ENCODE measurements at places on chromosomes 3 and 15.

GRCh38 chr3:105503191-105503593, 136.5 kb downstream of the ALCAM start:
- no peak for DNase-seq

GRCh38 chr3:59775761-59776325, 726.0 kb upstream of the CFAP20DC start:
- no peak for DNase-seq

GRCh38 chr15:92391640-92392039, 2.0 kb upstream of the ST8SIA2 start:
- no peak for DNase-seq

- no peak for DNase-seq
These were observed 2.7 kb downstream of the UPK1B start for GRCh38 chr3:119175872-119176756.

GRCh38 chr15:96870580-96870979, 540.1 kb downstream of the NR2F2 start:
- DNase-seq = no peak

GRCh38 chr15:49706805-49707204, 86.0 kb downstream of the DTWD1 start:
- no peak for DNase-seq

DNA sequence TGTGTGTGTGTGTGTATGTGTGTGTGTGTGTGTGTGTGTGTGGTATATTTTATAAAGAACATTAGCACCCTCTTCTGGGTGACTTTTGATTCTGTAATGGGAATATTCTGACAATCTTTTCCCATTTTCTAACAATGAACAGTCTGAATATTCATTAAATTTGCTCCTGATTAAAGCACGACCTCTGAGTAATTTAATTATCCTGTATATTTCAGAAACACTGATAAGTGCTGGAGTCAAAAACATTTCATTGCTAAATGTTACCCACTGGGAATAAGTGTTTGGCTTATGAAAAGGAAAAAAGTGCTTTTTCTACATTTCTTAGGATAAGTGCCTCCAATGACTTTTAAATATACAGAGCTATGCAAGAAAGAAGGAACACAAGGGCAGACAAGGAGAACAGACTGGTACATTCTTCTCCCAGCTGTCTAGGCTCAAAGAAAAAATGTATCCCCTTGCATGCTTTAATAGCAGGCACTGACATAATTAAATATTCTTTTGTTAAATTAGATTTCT, 32.3 kb upstream of the SYNPR start:
- no peak for DNase-seq

DNA sequence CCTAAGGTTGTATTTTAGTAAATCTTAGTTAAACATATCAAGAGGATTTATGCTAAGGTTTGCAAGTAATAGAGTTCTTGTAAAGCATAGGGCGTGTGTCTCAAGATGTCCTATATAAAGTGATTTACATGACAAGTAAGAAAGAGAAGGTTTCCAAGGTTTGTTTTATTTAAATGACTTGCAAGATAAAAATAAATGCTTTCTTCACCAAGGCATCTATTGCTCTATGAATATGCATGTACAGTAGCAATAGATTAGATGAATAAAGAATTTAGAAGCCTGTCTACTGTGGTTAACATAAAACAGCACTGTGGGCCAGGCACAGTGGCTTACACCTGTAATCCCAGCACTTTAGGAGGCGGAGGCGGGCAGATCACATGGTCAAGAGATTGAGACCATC, 466.4 kb upstream of the IL12A start:
- no peak for DNase-seq

GRCh38 chr3:101643861-101644613, 32.9 kb downstream of the ZBTB11 start:
- DNase-seq = peak; percentile 58

DNA sequence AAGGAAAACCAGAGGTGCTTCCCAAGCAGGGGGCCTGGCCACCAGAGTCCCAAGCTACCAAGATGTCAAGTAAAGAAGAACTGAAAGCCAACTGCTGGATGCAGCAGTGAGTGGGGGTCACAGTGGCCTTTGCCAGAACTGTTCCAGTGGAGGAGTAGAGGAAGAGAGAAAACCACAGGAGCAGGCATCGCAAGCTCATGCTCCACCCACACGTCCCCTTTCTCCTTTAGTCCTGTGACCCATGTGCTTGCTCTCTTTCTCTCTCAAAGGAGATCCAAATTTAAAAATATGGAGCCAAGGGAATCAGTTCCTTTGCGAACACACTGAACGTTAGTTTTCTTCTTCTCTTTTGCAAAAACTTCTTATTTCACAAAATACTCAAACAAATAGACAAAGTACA, 12.4 kb upstream of the ABHD2 start:
- DNase-seq = no peak

- no peak for DNase-seq
These were observed 553.4 kb downstream of the ZIC1 start for GRCh38 chr3:147962408-147963164.

DNA sequence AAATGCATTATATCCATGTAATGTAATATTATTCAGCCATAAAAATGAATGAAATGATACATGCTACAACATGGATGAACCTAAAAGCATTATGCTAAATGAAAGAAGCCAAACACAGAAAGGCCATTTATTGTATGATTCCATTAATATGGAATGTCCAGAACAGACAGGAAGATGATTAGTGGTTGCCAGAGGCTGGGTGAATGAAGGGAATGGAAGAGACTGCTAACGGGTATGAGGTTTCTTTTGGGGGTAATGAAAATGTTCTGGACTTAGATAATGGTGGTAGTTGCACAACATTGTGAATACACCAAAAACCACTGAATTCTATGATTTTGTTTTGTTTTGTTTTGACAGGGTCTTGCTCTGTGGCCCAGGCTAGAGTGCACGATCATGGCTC, 61.6 kb upstream of the MAP4 start:
- DNase-seq = peak; percentile 63

- DNase-seq = no peak
These were observed 71.9 kb upstream of the SLC6A11 start for GRCh38 chr3:10744098-10744465.

DNA sequence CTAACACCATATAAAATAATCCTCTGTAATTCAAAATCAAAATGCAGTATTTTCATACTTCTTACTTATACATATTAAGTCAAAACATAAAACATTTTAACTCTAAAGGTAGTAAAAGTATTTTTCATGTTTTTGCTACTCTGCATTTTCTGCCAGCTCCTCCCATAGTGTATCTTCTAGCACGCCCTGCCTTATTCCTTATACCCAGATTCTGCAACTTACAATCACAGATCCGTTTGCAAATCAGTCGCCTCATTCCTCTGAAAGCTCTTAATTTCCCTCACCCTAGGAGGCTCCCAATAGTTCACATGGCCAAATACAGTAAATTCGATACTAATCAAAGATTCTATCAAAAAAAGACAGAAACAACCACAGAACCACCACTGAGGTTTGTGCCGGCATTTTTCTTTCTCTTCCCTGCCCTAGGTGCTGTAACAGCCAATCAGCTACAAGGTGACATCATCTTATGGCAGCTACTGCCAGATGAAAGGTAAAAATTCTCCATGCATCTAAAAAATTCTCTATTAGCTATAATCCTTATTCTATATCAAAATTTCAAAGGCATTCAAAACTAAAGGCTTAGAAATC, 72.9 kb downstream of the CLASP2 start:
- DNase-seq = no peak

- DNase-seq = no peak
These were observed 100.2 kb upstream of the PTX3 start for GRCh38 chr3:157336252-157337009.

GRCh38 chr15:41832875-41833274, 5.0 kb downstream of the JMJD7 start:
- DNase-seq = no peak

DNA sequence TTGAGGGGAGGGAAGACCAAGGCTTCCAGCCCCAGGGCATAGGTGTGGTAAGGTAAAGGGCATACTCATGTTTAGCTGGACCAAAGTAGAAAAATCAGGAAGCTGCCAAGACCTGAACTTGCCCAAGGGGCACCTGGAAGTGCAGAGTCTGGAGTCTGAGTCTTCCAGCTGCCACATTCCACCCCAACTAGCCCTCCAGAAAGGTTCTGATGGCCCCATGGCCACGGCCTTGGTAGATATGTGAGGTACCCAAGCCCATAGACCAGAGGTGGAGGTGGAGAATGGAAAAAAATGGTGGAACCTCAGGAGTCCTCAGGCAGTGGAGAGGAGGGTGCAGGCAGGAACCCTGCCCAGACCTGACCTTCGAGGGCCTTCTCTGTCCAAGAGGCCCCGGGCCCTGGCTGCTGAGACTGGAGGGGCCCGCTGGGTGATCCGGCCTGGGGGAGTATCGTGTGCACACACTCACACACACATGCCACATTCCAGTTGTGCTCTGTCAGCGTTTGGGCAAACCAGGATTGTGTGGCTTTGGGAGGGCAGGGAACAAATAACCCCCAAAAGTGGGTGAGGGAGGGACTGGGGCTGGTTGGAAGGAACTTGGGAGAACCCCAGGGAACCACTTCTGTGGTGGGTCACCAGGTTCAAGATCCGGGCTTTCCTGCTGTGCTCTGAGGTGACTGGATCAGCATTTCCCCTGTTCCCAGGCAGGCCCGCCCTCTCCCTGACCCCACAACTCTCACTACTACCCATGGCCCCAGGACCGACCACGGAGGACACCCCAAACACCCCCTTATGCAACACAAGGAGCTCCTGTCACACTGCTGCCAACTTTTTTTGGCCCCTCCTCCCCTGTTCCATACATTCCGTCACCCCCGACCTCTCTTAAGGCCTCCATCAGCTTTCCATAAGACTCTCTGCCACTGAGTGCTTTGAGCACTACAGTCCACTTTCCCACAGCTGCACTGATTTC, 11.6 kb downstream of the MYL3 start:
- DNase-seq = no peak

DNA sequence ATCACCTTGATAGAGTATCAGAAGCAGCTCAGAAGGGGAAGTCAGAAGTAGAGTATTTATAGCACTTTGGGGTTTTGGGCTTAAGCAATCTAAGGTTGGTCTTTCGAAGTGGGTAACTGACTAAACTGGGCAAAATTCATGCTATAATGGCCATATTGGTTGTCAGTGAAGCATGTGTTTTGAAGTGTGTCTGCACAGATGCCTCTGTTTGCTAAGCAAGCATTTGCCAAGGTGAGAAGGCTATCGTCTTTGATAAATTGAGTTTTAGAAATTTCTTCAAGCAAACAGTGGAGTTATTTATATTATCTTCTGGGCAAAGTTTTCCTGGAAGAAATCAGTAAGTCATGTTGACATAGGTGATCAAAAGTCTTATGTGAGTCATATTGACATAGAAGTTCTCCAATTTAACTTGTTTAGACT, 412.8 kb upstream of the TGFBR2 start:
- no peak for DNase-seq

- no peak for DNase-seq
These were observed 269.2 kb downstream of the SQOR start for GRCh38 chr15:45904019-45904418.

GRCh38 chr3:131491775-131492174, 11.0 kb downstream of the MRPL3 start:
- DNase-seq = no peak

GRCh38 chr3:182954553-182955235, 25.6 kb downstream of the DCUN1D1 start:
- no peak for DNase-seq

DNA sequence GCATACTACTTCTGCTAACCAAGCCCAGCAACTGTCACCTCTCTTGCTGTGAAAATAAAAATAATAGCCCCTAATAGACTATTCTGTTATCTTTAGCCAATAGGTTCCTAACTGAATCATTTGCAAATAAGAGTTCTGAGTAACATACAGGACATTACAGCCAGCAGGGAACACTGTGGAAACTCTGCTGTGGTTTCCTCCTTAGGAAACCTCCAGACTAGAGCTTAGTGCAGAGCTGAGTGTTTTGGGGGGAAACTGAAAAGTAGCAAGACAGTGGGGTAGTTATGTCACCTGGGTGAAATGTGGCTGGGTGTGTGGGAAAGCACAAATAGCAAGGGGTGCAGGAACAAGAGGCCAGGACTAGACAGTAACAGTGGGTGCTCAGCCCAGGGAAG, 32.4 kb downstream of the DZIP1L start:
- no peak for DNase-seq

GRCh38 chr15:36370731-36371112, 208.7 kb upstream of the CDIN1 start:
- DNase-seq = peak; percentile 88

DNA sequence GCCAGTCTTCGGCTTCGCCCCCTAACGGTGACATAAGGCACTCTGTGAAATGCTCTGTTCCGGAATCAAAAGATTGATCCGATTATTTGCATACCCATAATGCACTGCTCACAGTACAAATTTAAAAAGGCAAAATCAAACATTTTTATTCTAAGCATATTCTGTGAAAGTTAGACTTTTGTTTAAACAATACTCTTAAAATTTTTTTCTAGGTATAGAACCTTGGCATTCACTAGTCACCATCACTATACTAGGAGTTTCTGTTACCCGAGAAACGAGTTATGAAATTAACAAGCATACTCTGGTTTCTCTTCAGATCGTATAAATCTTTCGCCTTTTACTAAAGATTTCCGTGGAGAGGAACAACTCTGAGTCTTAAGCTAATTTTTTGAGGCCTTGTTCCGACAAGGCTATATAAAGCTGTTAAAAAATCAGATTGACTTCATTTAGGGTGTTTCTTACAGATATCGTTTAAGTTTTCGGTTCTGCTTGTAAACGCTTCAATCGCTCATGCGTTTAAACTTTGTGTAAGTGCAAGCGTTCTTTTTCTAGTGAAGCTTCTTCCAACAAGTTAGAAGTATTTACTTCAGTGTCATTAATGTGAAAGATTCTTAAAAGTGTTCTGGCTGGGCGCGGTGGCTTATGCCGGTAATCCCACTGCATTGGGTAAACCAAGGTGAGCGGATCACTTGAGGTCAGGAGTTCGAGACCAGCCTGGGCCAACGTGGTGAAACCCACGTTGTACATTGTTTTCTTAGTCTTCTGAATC, at the start of gene RNU5B-1:
Gene RNU5B-1 (plus strand): TSS at position 297 of the 769 bp plus-strand sequence.
- peak; percentile 99 for DNase-seq

DNA sequence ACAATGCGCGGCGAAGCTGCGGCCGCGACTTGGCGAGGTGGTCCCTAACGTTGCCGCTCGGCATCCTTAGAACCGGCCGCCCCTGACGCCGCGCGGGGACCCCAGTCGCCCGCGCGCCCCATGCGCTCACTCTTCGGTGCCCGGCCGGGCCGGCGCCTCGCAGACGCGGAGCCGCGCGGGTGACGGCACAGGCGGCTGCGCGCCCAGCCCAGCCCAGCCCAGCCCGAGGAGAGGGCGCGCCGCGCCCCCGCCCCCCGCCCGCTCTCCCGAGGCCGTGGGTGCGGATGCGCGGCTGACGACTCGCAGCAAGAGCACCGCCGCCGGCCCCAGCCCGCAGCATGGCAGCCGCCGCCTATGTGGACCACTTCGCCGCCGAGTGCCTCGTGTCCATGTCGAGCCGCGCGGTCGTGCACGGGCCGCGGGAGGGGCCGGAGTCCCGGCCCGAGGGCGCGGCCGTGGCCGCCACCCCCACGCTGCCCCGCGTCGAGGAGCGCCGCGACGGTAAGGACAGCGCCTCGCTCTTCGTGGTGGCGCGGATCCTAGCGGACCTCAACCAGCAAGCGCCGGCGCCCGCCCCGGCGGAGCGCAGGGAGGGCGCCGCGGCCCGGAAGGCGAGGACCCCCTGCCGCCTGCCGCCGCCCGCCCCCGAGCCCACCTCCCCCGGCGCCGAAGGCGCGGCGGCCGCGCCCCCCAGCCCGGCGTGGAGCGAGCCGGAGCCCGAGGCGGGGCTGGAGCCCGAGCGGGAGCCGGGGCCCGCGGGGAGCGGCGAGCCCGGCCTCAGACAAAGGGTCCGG, 437 bp downstream of the KLF13 start:
- DNase-seq = peak; percentile 39
